Muscle of leg (tissue), 16 donors: ENCODE measurements at places on chromosomes 4 and X. TPM values are rescaled to one million over a fixed set of nuclear protein-coding genes. Genes with fewer than 3 reads are reported as not detected.

The HTN1 gene
- total RNA-seq = not detected

GRCh38 chr4:114057746-114058145 lies 78.3 kb upstream of the ARSJ start:
- H3K4me3 ChIP-seq = no peak overlapping the region
- no peaks in the 10 kb centered on the region for H3K36me3 ChIP-seq
- no peaks in the 10 kb centered on the region for H3K27me3 ChIP-seq
- no peaks in the 10 kb centered on the region for H3K4me1 ChIP-seq
- DNase-seq = no peak

- DNase-seq = peak; percentile 17
- H3K4me3 ChIP-seq = no peak overlapping the region
- no peaks in the 10 kb centered on the region for H3K36me3 ChIP-seq
- H3K27ac ChIP-seq = no peak overlapping the region
Measured at GRCh38 chrX:114344756-114345349, 239.0 kb upstream of the HTR2C start.

DNA sequence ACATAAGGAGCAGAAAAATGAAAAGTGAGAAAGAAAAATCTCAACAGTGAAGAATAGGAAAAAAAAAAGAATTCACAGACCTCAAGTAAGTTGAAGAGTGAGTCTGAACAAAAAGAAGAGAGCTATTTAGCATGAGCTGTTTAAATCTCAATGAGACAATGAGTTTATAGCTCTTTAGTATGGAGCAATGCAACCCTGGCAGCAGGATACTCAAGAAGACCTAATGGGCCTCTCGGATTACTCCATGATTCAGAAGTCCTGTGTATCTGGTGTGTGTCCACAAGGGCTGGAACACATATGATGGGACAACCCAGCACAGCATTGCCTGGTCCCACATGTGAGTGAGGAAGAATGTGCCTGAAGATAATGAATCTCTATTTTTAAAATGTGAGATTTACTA lies 563.1 kb upstream of the INTU start:
- H3K4me3 ChIP-seq = no peak overlapping the region
- no peak overlapping the region for H3K27ac ChIP-seq
- H3K27me3 ChIP-seq = no peaks in the 10 kb centered on the region
- no peak for DNase-seq
- H3K36me3 ChIP-seq = no peaks in the 10 kb centered on the region

The CNGA2 gene
- total RNA-seq = not detected

GRCh38 chrX:107849747-107850421 lies 24.2 kb downstream of the MID2 start:
- no peaks in the 10 kb centered on the region for H3K36me3 ChIP-seq
- H3K27ac ChIP-seq = no peak overlapping the region
- peaks cover 6% of the 10 kb centered on the region for H3K27me3 ChIP-seq
- DNase-seq = no peak

GRCh38 chr4:171718069-171718468 lies 95.1 kb upstream of the GALNTL6 start:
- H3K4me1 ChIP-seq = no peaks in the 10 kb centered on the region
- no peaks in the 10 kb centered on the region for H3K27me3 ChIP-seq
- no peak overlapping the region for H3K4me3 ChIP-seq
- no peak overlapping the region for H3K27ac ChIP-seq

DNA sequence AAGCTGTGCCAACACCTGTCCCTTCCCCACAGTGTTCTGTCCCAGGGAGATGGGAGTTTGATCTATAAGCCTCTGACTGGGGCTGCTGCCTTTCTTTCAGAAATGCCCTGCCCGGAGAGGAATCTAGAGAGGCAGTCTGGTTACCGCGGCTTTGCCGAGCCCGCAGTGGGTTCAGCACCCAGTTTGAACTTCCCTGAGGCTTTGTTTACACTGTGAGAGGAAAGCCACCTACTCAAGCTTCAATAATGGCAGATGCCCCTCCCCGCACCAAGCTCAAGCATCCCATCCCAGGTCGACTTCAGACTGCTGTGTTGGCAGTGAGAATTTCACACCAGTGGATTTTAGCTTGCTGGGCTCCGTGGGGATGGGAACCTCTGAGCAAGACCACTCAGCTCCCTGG lies 33.3 kb upstream of the ARSJ start:
- DNase-seq = no peak
- no peaks in the 10 kb centered on the region for H3K36me3 ChIP-seq
- no peak overlapping the region for H3K27ac ChIP-seq
- no peaks in the 10 kb centered on the region for H3K4me1 ChIP-seq
- H3K4me3 ChIP-seq = no peak overlapping the region

- no peaks in the 10 kb centered on the region for H3K4me1 ChIP-seq
- DNase-seq = peak; percentile 72
Measured at GRCh38 chr4:72701987-72702819, 133.2 kb upstream of the ADAMTS3 start.

- peak overlapping the region; percentile 31 for H3K4me3 ChIP-seq
- H3K4me1 ChIP-seq = no peaks in the 10 kb centered on the region
- no peaks in the 10 kb centered on the region for H3K36me3 ChIP-seq
- peak overlapping the region; percentile 74 for H3K27ac ChIP-seq
- DNase-seq = peak; percentile 85
Measured at GRCh38 chrX:33204889-33205288, 6.5 kb downstream of the DMD start.

DNA sequence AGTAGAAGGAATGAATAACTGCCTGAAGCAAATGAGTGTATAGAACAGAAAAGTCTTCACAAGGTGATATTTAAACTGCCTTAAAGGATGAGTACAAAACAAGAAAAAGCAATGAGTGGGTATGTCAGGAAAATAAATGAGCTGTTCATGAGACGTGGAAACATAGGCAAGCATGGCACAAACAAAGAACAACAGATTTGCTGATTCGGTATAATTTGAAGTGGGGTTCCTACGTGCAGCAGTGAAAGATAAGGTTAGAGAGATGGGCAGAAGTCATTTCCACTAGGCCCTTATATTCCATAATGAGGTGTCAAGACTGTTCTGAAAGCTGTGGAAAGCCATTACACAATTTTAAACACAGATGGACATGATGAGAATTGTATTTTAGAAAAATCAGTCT lies 506.6 kb downstream of the KLHL13 start:
- H3K4me1 ChIP-seq = no peaks in the 10 kb centered on the region
- no peaks in the 10 kb centered on the region for H3K36me3 ChIP-seq
- H3K27me3 ChIP-seq = no peaks in the 10 kb centered on the region
- H3K27ac ChIP-seq = no peak overlapping the region

GRCh38 chrX:9458516-9459078 lies 6.3 kb upstream of the TBL1X start:
- no peak overlapping the region for H3K4me3 ChIP-seq
- H3K27me3 ChIP-seq = peaks cover 8% of the 10 kb centered on the region
- no peak for DNase-seq
- H3K36me3 ChIP-seq = no peaks in the 10 kb centered on the region

The PQBP1 gene
- 54.4 TPM for total RNA-seq

The FLNA gene
- 212 TPM for total RNA-seq

The RBM46 gene
- 0.09 TPM for total RNA-seq

DNA sequence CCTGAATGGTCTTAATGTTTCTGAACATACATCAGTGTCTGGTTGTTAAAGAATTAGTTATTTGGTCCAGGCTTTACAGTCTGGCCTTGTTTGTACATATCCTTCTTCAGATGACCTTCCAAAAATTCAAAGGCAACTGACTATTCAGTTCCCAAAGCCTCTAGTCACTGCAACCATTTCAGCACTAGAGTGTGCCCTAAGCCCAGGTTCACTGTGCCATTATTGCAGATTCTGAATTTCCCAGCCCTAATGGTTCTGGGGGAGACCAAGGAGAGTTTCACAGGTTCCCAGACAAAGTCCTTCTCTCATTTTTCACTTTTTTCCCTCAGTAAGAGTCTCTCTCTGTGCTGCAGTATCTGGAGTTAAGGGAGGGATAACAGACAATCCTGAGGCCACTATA lies 235.8 kb downstream of the TRAM1L1 start:
- no peak for DNase-seq
- H3K27me3 ChIP-seq = no peaks in the 10 kb centered on the region

DNA sequence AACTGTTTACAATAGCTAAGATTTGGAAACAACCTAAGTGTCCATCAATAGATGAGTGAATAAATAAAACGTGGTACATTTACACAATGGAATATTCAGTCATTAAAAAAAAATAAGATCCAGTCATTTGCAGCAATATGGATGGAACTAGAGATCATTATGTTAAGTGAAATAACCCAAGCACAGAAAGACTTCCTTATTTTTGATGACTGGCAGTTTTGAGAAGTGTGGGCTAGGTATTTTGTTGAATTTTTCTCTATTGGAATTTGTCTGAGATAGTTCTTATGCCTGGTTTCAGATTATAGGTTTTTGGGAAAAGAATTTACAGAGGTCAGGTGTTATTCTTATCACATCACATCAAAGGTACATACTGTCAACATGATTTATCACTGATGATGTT lies 293.8 kb upstream of the ARSJ start:
- no peak for DNase-seq
- H3K27ac ChIP-seq = no peak overlapping the region
- H3K27me3 ChIP-seq = no peaks in the 10 kb centered on the region
- H3K4me1 ChIP-seq = no peaks in the 10 kb centered on the region
- H3K36me3 ChIP-seq = no peaks in the 10 kb centered on the region
- H3K4me3 ChIP-seq = no peak overlapping the region

DNA sequence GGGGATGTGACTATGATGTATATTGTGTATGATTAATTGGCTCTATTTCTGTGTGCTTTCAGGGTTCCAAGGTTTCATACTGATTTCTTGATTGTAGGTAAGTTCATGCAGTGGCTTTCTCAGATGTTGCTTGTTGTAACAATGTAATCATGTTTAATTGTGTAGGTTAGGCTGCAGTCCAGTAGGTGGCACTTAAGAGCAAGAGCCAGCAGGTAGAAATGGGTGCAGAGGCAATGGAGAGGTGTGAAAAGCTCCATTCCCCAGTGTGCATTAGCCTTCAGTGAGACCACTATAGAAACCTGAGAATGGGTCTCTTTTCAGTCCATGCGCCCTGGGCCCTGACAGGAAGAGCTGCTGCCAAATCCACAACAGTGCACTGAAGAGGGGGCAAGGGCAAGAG lies 28.2 kb downstream of the DCAF12L2 start:
- no peaks in the 10 kb centered on the region for H3K4me1 ChIP-seq
- no peak for DNase-seq
- H3K27ac ChIP-seq = no peak overlapping the region
- no peaks in the 10 kb centered on the region for H3K27me3 ChIP-seq

DNA sequence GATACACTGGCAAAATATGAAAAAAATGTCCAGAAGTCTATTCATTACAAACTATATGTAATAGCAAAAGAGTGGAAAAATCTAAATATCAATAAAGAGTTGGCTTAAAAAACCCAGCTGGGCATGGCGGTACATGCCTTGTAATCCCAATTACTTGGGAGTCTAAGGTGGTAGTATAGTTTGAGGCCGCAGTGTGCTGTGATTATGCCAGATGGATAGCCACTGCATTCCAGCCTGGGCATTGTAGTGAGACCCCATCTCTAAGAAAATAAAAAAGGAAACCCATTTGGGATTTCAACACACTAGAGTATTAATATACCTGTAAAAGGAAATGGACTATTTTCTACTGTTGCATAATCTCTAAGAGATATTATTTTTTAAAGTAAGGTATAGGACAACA lies 45.4 kb downstream of the AFF1 start:
- H3K4me1 ChIP-seq = no peaks in the 10 kb centered on the region
- H3K4me3 ChIP-seq = no peak overlapping the region
- H3K27me3 ChIP-seq = no peaks in the 10 kb centered on the region
- H3K36me3 ChIP-seq = no peaks in the 10 kb centered on the region
- no peak for DNase-seq

DNA sequence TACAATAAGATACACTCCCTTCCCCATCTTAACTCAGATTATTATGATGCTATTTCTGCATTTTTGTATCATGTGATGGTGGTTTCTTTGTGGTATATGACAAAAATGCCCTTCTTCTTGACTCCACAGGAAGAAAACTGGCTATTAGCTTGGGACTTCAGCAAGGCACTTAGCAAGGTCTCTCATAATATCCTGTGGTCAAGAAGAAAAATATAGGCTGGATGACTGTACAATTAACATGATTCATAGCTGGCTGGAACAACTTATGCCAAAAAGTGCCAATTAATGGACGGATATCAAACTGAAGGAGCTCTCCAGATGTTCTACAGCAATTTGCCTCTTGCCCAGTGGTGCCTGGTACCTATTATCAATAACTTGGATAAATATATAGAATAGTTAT lies 2.3 kb upstream of the MID1IP1 start:
- DNase-seq = no peak
- peaks cover 13% of the 10 kb centered on the region for H3K4me1 ChIP-seq
- H3K27ac ChIP-seq = no peak overlapping the region
- no peaks in the 10 kb centered on the region for H3K36me3 ChIP-seq
- no peak overlapping the region for H3K4me3 ChIP-seq

The GK gene
- 4.6 TPM for total RNA-seq

DNA sequence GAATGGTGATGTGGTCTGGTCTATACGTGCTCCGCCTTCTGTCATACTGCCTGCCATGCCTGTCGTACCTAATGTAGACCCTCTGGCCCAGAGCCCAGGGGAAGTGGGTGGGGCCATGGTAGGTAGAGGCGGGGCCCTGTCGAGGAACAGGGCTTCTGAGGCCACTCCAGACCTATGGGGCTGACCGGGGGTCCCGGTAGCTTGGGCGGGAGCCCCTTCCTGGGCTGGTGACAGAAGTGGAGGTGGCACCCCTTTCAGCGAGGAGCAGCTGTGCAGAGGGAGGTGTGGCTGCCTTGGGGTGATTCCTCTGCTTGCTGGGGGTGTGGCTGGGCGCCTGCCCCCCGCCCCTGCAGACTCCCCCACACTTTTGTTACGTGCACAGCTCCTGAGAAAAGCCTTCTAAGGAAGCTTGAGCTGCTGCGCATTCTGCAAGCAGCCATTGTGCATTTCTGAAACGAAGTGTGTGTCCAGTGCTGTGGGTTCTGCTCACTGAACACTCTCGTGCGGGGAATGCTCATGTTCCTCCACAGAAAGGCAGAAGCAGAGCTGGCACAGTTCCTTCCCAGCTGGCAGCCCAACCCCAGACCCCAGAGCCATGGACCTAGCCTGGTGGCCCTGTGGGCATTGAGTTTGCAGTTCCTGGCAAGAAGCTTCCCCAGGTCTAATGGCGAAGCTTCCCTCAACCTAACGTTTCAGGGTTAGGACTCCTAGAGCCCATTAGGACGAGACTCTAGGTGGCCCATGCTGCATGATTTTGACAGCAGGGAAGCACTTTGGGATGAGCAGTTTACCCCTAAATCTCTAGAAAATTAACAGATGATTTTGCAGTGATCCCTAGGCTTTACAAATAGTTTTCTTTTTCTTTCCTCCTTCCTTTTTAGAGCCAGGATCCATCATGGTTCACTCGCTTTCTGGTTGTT lies 72.7 kb upstream of the HGFAC start:
- H3K4me3 ChIP-seq = no peak overlapping the region
- no peaks in the 10 kb centered on the region for H3K36me3 ChIP-seq
- peaks cover 8% of the 10 kb centered on the region for H3K27me3 ChIP-seq
- peaks cover 73% of the 10 kb centered on the region for H3K4me1 ChIP-seq
- DNase-seq = no peak
